ENCODE measurements at places on chromosomes 1 and 21.

DNA sequence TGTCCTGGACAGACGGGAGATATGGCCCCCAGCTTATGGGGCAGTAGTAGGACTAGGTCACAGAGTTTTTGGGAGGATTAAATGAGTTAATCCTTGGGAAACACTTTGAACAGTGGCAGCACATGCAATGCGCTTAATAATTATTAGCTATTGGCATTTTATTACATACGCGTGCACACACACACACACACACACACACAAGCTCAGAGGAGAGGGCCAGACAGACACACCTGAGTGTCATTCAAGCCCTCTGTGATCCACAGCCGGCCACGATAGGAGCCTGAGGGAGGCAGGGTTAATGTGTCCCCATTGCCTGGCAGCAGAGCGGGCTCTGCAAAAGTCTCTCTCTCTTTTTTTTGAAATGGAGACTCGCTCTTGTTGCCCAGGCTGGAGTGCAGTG lies 37.9 kb downstream of the EPHA2 start:
- no peak for DNase-seq

DNA sequence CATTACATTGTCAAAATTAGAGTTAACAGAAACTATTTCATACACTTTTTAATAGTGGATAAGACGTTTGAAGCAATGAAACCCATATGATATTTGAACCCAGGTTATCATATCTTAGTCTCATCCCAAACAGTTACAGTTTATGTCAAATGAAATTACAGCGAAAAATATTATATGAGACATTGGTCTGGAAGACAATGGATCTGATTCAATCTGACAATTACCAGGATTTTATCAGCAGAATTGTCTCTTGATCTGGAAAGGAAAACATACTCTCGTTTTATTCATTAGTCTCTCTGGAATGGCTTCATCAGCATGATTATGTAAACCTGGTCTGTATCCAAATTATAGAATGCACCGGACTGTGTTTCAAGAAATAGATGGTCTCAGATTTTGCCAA lies 818.6 kb downstream of the NCAM2 start:
- DNase-seq = no peak

- peak; percentile 46 for DNase-seq
These were observed 52.7 kb downstream of the PKN2 start for GRCh38 chr1:88736633-88737248.

DNA sequence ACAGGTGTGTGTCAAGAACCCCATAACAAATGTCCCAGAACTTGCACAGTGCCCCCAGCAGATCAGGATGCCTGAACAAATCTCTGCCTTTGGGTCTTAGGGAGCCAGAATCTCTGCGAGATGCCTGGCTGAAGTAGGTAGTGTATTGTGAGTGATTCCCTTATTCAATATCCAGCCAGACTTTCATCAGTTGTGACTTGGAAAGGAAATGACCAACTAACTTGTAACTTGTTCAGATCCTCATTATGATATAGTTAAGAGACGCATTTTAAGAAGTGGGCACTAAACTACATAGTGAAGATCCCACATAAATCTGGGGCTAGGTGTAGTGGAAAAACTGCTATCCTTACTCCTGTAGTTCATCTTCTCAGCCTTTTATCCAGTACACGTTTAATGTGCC lies 11.8 kb downstream of the OLIG2 start:
- no peak for DNase-seq

DNA sequence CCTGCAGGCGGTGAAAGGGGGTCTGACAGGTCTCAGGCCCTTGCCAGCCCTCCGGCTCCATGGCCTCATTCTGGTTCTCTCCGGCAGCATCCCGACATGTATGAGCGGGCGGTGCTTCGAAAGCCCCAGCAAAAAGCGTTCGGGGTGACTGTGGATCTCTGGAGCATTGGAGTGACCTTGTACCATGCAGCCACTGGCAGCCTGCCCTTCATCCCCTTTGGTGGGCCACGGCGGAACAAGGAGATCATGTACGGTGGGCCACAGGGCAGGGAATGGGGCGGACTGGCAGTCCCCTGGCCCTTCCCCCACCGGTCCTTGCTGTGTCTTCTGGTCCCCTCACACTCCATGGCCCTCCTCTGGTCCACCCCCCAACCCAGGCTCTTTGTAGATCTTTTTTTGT lies 6.3 kb downstream of the IKBKE start:
- DNase-seq = no peak

- no peak for DNase-seq
These were observed 79.7 kb downstream of the FAF1 start for GRCh38 chr1:50880373-50880772.

DNA sequence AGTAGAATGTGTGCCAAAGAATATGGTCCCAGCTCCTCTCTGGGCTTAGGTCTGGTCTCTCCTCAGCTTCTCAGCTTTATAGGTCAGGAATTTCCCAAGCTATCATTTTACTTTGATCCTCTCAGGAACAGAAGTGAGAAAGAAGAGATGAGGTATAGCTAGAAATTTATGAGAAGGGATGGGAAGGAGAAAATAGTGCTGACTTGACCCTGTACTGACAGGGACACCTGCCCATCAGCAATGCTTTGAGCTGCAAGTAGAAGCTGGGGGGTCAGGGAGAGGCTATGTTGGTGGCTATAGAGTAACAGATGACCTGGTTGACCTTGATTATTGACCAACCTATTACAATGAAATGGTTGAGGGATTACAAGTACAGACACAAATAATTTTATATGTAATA lies 75.0 kb downstream of the XCL2 start:
- DNase-seq = no peak

DNA sequence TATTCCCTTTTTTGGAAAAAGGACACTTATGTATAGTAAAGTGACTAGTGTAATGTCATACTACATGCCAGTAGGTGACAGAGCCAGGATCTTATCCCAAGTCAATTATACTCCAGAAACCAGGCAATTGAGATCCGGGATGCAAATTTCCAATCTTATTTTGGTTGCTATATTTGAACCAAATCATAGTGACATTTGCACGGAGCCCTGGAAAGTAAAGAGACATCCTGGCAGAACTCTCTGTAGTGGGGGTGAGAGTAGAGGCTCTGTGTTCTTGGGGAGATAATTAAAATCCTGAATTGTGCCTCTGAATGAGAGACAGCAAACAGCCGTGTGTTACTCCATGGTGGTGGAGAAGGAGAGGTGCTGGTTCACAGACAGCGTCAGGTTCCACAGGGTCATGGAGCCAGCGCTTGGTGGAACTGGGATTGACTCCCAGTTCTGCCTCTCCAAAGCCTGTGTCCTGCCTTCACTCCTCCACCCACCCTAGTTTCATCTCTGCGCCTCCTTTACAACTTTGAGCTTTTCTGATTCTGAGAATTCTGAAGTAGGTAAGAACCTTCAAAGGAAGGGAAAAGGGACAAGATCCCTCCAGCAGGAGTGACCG lies 432.3 kb downstream of the PTPRU start:
- DNase-seq = no peak

GRCh38 chr21:45127937-45128336 lies 53.6 kb downstream of the ADARB1 start:
- DNase-seq = no peak

DNA sequence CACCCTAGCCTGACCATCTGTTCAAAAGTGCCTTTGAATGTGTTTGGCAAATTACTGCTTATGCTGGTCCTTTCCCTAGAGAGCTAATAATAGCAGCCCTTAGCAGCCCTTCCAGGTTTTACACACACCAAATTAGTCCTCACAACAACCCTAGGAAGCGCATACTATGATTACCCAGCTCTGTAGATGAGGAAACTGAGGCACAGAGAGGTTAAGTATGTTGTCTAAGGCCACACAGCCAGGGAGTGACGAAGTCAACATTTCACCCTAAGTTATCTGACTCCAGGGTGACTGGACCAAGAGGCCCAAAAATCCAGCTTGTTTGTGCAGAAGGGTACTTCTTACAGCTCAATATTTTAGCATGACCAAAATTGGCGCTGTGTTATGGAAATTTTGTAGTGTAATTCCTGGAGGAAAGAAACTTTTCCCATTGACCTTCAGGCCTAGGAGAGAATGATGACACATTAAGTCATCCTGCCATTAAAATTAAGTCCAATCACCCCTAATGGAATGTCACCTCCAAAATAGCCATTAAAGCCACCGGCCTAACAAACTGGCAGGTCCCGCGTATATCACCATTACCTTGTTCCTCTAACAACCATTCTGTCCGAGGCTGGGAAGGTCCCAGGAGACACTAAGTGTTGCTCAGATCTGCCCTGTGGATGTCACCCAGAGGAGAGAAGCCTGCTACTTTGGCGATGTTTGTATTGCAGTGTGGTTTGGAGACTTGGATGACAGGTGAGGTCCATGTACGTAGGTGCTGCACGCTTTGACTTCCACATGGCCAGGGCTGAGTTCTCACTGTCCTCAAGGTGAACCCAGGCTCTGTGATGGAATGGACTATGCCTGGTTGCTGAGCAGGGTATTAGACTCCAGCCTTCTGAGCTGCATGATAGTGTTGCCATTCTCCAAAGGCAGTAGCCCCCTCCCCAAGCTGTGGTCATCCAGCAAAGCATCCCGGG lies 258.3 kb downstream of the TOMM20 start:
- no peak for DNase-seq

DNA sequence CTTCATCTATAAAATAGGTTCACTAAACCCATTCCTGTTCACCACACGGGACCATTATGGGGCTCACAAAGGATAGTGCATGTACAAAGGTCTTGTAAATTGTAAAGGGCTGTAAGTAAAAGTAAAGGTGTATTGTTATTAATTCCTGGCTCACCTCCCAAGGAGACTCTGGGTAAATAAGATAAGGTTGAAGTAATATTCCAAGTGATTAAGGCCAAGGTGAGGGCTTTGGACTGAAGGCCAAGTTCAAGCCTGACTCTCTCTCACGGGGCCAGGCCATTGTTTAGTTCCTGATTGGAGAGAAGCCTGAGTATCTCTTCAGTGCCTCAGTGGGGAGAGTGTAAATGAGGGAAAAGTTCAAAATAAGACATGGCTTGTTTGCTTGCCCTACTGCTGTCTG lies 19.5 kb upstream of the ZFYVE9 start:
- DNase-seq = no peak

GRCh38 chr21:27240839-27241238 lies 274.0 kb upstream of the ADAMTS5 start:
- DNase-seq = no peak

GRCh38 chr1:153447498-153448170 lies 12.8 kb downstream of the S100A7 start:
- peak; percentile 22 for DNase-seq

GRCh38 chr1:229431284-229432115 lies 2.4 kb downstream of the ACTA1 start:
- no peak for DNase-seq

DNA sequence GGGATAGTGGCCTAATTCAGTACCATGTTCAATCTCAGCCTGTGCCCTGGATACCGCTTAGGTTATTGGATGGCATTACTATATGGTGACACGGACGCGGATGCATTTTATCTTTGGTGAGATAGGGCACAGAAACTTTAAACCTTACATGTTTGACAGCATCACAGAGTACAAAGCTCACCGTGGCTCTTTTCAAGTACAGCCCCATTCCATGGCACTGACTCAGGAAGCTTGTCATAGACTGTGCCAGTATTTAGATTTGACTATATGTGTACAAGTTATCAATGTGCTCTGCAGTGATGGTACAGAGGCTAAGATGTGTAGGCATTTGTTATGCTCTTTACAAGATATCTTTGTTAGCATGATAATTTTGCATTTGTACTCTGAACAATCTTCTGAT lies 169.0 kb downstream of the RYR2 start:
- DNase-seq = no peak

- DNase-seq = peak; percentile 86
These were observed 136.4 kb upstream of the ADGRL2 start for GRCh38 chr1:81664341-81664740.

DNA sequence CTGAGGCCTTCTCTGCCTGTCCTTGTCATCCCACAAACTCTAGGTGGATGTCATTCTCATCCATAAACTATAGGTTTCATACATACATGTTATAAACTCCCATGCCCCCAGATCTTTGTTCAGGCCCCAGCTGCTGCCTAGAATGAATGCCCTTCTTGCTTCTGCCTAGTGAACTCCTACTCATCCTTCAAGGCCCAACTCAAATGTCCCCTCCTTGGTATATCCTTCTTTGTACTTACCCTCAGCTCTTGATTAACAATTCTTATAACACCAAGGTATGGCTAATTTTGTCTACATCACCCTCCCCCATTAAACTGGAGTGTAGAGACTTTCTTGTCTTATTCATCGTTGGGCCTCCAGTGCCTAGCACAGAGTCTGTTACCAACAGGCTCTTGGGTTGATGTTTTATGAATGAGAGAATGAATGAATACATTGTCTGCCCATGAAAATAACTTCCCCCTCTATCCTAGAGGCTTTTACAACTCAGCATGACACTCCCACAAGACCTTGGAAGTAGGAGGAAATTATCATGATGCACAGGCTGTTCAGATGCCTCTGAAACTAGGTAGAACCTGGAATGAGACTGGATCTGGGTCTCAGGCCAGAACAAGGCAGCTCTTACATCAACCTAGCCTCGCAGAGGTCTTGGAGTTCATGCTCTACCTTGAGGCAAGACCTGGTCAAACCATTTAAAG lies 26.9 kb downstream of the EPHB2 start:
- no peak for DNase-seq

DNA sequence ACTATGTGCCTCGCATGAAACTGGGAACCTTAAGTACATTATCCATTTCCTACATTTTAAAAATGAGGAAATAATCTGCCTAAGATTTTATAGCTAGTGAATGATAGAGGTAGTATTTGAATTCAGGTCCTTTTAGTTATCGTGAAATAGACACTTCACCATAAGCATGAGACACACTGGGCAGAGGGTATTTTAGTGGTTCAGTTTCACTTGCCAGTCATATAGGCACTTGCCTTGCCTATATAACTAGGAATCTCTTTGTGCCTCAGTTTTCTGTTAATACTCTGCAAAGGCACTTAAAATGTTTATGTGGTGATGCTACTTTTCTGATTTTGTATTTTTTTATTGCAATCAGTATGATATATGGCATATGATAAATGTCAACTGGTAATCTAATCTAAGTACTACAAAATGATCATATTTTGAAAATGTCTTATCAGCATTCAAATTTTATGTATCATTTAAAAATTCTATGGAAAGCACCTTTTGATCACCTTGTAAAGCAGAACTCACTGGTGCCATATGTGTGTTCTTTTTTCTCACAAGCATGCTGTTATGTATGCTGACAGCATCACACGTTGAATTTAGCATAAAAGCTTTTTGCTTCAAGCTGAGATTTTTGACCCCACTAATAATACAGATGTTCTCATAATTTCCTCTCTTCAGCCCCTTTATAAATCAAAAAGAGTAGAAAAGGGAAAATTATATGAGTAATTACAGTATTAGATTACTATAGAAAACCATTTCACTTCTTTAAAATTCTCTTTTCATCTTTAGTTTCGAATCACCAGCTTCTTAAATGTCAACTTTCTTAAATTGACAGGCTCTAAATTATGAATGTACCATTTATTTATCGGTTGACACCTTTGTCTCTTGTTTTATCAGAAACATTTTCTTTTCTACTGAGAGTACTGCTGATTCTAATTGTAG lies 52.6 kb downstream of the RPS6KC1 start:
- DNase-seq = no peak
